CD4-positive, alpha-beta T cell treated with Interleukin-15 for 4 hours (primary cell): ENCODE measurements at places on chromosomes 2 and 18.

- no peak for DNase-seq
Observed at GRCh38 chr2:122421775-122422174, 666.3 kb downstream of the TSN start.

GRCh38 chr2:173271825-173272224 is 82.8 kb upstream of the CDCA7 start:
- DNase-seq: no peak

DNA sequence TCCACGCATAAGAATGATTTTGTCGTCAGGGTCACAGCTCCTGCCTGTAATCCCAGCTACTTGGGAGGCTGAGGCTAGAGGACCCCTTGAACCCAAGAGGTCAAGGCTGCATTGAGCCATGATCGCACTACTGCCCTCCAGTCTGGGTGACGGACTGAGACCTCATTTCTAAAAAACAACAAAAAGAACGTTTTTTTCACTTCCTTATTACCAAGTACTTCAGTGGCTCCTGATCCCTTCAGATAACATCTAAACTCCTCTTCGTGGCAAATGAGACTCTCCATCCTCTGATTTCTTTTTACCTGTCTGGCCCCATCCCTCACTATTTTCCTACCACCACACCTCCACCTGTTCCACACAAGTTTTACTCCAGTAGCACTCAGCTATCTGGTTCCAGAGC is 105.4 kb upstream of the TLK1 start:
- no peak for DNase-seq

- DNase-seq: no peak
Observed at GRCh38 chr2:83282043-83282795, 1176.9 kb downstream of the SUCLG1 start.

GRCh38 chr2:106078096-106078495 is 116.0 kb downstream of the UXS1 start:
- DNase-seq: no peak

DNA sequence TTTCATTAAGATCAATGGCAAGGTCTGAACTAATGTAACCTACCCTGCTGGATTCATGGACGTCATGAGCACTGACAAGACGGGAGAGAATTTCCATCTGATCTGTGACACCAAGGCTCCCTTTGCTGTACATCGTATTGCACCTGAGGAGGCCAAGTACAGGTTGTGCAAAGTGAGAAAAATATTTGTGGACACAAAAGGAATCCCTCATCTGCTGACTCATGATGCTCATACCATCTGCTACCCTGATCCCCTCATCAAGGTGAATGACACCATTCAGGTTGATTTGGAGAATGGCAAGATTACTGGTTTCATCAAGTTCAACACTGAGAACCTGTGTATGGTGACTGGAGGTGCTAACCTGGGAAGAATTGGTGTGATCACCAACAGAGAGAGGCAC is 82.3 kb upstream of the NDUFV2 start:
- no peak for DNase-seq

GRCh38 chr2:6877402-6878304 is at the start of gene RSAD2:
Gene RSAD2 (plus strand): TSS chr2:6877777. CDS start chr2:6877801, 24 bp downstream.
- DNase-seq: peak; percentile 60

DNA sequence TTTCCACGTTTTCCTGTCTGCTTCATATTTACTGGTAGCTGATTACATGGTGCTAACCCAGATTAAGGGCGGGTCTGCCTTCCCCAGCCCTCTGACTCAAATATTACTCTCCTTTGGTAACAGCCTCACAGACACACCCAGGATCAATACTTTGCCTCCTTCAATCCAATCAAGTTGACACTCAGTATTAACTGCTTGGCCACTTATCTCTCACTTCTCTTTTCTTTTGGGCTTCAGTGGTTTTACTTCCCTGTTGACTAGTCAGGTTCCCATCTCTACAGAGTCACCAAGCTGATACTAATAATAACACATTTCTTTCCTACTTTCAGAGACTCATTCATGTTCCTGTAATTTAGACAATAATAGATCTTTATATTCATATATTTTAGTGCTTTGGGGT is 302.2 kb upstream of the MAP2 start:
- DNase-seq: no peak

DNA sequence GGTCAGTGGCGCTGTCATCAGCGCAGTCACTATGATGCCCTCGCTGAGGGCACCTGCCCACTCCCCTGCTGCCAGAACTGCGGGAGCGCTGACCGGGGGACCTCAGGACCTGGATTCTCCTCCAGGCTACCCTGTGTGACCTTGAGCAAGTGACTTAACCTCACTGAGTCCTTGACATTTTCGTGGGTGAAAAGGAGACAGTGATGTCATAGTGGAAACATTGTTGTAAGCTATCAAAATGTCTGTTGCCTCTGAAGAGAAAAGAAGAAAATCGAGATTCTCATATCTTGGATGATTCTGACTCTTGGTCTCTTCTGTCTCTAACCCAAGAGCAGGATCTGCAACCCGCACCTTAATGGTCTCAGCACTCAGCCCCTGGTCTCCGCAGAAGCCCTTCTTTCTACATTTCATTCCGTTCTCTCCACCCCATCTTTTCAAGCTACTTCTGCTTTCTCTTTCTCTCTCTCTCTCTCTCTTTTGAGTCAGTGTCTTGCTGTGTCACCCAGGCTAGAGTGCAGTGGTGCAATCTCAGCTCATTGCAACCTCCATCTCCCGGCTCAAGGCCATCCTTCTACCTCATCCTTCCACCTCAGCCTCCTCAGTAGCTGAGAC is 978 bp upstream of the TUBA4A start:
- peak; percentile 49 for DNase-seq

- no peak for DNase-seq
Observed at GRCh38 chr2:139790807-139791752, 1010.9 kb upstream of the NXPH2 start.
